Activated CD4-positive, alpha-beta T cell treated with anti-CD3 and anti-CD28 coated beads for 36 hours (primary cell): ENCODE measurements at places on chromosomes 16 and 17. TPM values are rescaled to one million over a fixed set of nuclear protein-coding genes. Genes with fewer than 3 reads are reported as not detected.

DNA sequence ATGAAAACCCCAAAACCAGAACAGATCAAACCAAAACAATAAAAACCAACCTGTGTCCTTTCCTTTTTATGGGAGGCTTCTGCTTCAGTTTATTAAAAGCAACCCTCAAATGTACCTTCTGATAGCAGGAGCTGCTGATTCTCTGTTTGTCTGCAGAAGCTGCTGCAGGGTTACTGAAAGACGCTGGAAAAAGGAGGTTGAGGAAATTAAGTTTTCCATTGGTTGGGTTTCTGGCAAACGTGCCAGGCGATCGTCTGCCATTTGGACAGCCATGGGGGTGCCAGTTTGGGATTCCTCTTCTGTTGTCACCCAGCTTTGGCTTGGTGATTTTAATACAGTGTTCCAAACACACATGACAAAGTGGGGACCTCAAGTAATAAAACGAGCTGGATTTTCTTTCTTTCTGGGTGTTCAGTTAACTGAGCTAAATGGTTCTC is 185.4 kb upstream of the ZFHX3 start:
- no peak for DNase-seq

DNA sequence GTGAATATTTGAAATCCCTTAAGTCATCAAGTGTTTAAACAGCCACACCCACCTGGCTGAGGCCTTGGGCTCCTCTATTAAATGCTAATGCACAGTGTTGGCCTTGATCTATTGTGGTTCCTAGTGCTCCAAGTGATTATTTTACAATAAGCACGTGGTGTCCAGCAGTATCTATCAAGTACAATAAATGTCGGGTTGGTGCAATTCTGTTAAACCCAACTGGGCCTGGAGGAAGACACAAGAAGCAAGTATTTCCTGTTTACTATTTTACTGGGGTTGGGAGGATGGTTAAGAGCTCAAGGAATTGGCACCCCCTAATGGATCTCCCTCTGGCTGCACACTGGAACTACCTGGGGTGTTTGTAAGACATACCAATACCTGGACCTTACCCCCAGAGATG is 72.1 kb upstream of the HNF1B start:
- no peak for DNase-seq

- DNase-seq: no peak
Measured at GRCh38 chr16:89143911-89144675, 27.5 kb upstream of the CDH15 start.

GRCh38 chr17:58920773-58921172 is 165.1 kb downstream of the PPM1E start:
- no peak for DNase-seq

DNA sequence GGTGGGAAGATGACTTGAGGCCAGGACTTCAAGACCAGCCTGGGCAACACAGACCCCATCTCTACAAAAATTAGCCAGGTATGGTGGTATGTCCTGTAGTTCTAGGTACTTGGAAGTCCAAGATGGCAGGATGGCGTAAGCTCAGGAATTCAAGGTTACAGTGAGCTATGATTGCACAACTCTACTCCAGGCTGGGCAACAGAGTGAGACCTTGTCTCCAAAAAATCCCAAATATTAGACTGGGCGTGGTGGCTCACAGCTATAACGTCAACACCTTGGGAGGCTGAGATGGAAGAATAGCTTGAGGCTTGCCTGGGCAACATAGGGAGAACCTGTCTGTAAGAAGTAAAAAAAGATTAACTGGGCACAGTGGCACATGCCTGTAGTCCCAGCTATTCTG is 30.8 kb downstream of the SUZ12 start:
- DNase-seq: no peak

GRCh38 chr16:70652322-70652721 is 6.0 kb downstream of the IL34 start:
- DNase-seq: no peak

KRTAP4-4 gene
- total RNA-seq: not detected

- DNase-seq: no peak
Measured at GRCh38 chr16:82750068-82750467, 123.3 kb downstream of the CDH13 start.

DNA sequence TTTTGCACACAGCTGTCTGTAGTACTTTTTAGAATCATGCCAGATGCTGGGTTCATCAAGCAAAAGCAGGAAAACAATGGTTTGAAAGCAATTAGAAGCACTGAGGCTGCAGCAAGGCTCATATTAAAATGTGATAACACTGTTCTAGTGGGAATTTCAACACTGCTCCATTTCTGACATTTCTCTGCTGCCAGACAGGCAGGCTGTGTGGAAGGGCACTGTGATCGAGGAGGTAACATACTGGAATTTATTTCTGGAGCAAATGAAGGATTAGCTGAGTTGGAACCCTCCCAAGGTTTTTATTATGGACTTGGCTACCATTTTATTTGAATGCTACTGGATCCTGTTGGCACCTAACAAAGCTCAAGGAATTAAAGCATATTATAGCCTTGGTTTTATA is 66.9 kb downstream of the SKAP1 start:
- DNase-seq: no peak

TMC5 gene
- total RNA-seq: not detected

GRCh38 chr16:54142787-54143186 is 143.8 kb downstream of the IRX3 start:
- no peak for DNase-seq

PARD6A gene
- 7.8 TPM for total RNA-seq

KCNG4 gene
- total RNA-seq: not detected

GRCh38 chr16:4086153-4086552 is 30.1 kb downstream of the ADCY9 start:
- no peak for DNase-seq

DNA sequence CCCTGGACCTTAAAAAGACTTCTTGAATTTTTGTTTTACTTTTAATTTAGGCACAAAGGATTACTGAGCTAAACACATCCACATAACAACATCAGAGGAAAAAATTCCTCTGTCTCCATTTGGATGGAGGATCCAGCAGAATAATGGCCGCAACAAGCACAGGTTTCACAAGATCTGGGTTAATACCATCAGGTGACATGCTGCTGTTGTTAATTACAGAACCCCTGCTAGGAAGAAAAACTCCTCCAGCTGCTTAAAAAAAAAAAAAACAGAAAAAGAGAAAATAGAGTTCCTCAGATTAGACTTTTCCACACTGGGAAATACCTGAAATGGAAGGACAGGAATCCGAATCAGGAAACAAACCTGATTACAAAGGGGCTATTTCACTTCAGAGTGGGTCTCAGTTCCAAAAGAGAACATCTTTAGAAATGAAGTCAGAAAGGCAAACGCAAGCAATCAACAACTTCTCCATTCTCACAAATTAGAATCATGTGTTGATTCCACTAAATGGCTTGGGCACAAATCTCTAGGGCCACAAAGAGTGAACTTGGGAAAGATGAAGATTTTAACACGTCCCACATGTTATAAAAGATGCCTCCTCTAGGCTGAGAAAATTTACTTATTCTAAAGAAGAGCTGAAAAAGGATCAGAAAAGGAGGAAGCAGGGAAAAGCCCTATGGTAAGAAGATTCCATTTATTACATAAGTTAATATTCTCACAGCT is 44.0 kb downstream of the SPOP start:
- DNase-seq: no peak

DNA sequence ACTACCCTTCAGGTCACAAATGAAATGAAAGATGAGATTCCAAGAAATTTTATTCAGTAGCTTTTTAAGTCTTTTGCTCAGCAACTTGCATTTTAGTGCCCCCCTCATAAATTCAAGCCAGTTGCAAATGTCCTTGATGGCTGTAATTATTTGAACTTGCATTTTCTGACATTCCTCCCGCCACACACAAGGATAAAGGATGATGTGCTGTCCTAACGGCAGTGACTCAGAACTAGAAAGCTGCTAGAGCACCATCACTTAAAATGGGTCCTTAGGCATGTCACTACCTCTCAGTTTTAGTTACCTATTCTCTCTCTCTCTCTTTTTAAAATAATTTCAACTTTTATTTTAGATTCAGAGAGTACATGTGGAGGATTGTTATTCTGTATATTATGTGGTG is 306.7 kb downstream of the CNTNAP4 start:
- DNase-seq: no peak

REXO5 gene
- total RNA-seq: 17.9 TPM

SEC14L5 gene
- 0.09 TPM for total RNA-seq

GRCh38 chr16:2087748-2088631 is 40.2 kb downstream of the TSC2 start:
- DNase-seq: no peak

DNA sequence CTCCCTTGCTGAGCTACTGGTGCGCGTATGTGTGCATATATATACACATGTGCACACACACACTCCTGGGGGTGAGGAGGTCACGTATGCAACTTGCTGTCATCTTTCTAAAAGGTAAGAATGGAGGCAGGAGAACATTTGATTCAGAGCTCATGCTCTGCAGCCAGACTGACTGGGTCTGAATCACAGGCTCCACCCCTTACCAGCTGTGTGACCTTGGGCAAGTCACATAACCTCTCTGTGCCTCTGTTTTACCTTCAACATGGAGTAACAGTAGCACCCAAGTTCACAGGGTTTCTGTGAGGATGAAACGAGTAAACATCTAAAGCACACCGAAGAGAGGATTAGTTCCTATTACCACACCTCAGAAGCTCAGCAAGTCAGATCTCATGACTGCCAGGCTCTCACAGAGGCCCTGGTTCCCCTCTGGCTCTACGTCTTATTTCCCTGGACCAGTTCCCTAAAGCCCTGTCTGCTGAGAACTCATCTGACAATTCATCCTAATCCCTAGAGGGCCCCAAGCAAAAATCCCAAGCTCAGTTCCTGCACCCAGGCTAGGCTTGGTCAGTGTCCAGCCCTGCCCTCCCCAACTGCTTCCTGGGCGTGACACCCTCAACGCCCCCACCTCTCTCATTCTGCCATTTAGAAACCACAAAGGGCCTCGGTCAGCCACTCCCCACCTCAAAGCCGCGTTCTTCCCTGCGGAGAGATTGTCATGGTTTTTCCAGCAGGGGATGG is 28.7 kb downstream of the ABR start:
- DNase-seq: no peak

GRCh38 chr16:84883301-84883700 is 63.5 kb downstream of the CRISPLD2 start:
- DNase-seq: no peak

DNA sequence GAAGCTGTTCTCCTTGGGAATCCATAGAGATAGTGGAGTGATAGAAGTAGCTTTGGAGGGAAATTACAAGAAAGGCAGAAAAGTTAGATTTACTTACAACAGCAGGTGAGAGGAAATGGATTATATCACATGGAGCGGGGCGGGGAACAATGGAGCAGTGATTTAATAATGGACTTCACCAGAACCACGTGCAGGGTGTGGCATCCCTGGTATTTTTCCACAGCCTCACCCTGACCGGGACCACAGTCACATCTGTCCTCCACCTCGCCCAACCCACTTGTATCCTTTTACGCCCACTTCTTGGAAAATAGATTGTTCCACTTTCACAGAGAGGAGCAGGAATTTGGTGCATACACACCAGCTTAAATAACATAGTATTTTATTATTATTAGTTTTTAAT is 15.9 kb upstream of the CYB5B start:
- DNase-seq: no peak

TBC1D26 gene
- 0.34 TPM for total RNA-seq
